ENCODE measurements at places on chromosomes 7 and 10.

DNA sequence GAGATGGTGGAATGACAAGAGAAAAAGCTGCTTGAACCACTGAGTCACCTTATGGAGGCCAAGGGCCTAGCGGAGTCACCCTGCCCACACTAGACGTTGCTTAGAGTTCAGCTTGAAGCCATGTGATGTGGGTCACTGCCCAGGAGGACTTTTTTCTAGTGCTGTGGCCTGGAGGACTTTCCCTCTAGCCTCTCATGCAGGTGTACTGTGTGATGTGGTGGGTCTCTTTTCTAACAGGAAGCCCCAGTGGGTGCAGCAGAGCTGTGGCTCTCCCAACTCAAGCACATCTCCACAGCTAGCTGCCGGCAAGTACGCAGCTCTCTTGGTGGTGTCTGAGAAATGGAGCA lies 13.6 kb downstream of the POR start:
- DNase-seq = peak; percentile 7

DNA sequence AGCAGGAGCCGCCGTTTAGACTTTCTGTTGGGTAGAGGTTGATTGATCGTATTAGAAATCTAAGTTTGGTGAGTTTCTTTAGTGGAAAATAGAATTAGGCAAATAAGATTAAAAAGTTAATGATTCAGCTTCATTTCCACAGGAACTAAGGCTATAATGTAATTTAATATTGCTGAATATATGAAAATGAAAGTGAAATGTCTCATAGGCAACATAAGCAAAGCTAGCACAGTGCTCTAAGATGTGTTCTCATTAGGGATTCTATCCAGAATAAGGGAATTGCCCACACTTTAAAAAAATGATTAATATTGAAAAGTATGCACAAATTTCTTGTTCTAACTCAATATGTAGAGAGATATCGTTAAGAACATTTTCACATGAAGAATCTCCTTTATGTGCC lies 47.0 kb downstream of the SRI start:
- no peak for DNase-seq

DNA sequence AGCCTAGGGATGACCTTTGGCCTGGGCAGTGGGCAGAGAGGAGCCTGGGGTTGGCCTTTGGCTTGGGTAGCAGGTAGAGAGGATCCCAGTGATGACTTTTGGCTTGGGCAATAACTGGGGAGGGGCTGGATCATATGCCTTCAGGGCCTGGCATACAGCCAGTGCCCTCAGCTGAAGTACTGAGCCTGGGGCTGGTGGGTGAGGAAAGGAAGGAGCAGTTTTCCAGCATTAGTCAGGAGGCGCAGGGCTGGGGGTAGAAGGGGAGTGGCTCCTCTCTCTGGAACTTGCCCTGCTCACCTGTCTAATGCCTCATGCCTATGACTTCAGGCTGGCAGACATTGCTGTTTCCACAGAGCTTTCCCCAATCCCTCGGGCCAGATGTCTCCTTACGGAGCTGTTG lies 15.2 kb upstream of the COMTD1 start:
- no peak for DNase-seq

DNA sequence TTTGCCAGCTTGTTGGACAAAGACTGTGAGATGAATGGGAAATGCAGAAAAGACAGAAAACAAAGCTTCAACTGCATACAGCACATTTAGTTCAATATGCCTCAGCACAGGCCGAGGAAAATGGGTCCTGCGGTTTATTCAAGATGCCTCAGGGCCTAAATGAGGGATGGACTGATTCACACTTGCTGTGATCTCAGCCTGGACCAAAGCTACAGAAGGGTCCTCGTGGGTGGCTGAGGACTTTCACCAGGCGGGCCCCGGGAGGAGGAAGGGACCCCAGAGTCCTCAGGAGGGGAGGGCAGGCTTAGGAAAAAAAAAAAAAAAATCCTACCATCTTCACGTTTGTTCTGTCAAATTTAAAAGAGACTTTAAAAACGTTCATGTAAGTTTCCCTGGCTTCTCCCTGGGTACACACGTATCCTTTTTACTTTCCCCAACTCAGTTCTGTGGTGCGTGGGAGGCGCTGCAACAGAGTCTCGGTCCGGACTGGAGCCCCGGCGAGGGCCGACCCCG lies 624 bp upstream of the ZNF783 start:
- peak; percentile 31 for DNase-seq

GRCh38 chr10:27736396-27736795 lies 9.2 kb downstream of the MKX start:
- no peak for DNase-seq

DNA sequence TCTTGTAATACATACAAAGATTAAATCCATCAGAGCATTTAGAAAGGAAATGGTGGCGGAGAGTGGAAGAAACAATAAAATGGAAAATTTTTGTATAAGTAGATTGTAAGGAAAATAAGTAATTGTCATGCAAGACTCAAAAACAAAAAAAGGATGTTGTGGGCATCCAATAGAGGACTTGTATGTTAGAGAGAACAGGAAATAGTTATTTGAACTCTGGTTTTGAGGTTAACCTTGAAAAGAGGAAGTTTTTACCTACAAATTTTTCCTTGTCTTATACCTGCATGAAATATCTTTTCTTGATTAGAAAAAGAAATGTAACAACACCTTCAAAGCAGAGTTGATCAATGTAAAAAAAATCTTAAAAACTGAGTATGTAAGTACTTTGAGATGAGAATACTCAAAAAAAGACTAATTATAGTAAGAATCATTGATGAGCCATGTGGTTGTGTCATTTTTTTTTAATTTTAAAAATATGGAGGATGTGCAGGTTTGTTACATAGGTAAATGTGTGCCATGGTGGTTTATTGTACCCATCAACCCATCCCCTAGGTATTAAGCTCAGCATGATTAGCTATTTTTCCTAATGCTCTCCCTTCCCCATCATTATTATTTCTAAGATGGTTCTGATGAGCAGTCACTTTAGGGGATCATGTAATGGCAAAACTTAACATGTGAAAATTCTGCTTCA lies 11.9 kb downstream of the TMEM106B start:
- no peak for DNase-seq

GRCh38 chr10:59098387-59098786 lies 78.1 kb upstream of the PHYHIPL start:
- no peak for DNase-seq

DNA sequence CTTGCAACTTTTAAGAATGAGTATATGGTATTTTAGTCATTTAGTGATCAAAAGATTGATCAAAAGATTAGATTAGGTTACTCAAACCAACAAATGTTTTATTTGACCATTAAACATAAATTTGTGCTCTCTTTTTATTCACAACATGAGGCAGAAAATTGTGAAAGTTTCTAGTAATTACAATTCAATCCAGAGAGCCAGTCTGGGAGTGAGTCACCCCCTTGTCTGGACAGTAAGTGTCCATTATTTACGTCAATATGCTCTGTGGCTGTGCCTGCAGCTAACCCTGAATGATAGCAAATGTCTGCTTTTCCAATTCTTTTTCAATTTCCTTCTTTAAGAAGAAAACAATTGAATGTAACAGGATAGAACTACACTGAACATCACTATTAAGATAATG lies 27.9 kb downstream of the GNG11 start:
- no peak for DNase-seq

DNA sequence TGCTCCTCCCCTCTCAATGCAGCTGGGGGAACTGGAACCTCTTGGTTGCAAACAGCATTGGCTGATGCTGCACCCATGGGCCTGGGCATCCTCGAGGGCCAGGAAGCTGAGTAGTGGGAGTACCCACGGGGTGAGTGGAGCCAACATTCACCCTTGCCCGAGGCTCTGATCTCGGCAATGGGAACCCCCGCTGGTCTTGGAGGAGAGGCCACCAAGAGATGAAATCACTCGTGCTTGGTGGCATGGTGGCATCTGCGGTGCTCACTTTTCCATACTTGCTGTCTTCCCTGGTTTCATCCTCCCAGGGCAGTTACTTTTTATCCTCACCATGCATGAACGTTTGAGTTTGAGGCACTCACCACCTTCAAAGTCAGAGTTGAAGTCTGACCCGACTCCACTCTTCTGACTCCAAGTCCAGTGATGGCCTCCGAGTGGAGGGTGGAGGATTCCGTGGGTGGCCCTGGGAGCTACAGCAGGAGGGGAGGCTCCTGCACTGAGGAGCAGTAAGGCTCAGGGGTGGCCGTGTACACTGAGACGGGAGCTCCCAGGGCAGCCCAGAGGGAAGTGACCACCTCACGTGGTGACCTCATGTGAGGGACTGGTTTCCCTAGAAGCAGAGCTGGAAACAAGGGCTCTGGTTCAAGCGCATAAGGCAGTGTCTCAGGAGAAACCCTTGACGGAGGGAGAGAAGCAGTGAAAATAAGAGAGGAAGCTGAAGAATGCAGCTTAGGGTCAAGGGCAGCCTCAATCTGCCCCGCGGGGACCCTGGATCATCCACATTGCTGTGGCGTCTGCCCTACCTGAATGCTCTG lies 349.1 kb downstream of the TCERG1L start:
- DNase-seq = no peak

- no peak for DNase-seq
These were observed 629.7 kb upstream of the GALNT17 start for GRCh38 chr7:70502117-70502863.

- no peak for DNase-seq
These were observed 33.6 kb upstream of the NPFFR1 start for GRCh38 chr10:70317272-70317942.

GRCh38 chr10:62333988-62334682 lies 40.0 kb upstream of the ZNF365 start:
- no peak for DNase-seq

DNA sequence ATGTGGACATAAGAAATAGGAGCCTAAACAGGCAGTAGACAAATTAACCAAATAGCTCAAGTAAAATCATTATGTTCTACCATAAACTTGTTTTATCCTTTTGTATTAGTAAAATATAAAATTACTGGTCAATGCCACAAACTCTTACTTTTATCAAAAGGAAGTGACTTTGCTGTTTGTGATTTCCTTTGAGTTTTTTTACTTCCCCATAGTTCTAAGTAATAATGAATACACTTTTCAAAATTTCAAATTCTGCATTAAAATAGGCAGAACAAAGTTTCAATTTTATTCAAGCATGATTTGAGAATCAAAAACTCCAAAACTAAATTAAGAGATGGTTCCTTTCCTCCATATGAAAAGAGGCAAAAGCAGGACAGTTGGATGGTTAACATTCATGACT lies 139.7 kb upstream of the ABCB5 start:
- no peak for DNase-seq

- DNase-seq = no peak
These were observed 12.2 kb upstream of the LGI1 start for GRCh38 chr10:93745408-93746065.

GRCh38 chr10:129552119-129552518 lies 85.1 kb downstream of the MGMT start:
- no peak for DNase-seq

DNA sequence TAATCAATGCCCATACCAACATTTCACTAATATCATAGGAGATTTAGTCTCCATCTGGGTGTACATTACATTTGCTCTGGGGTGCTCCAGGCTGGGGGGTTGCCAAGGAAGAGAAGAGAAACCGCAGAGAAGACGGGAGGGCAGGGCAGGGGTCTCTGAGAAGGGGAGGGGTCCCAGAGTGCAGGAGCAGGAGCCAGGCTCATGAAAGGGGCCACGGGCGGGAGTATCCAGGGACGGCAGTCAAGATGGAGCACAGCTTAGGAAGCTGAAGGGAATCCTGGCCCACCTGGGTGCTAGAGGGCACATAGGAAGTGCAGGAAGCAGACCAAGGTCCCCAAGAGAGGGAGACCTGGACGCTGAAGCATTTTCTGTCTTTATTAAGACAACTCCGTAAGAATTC lies 2.2 kb downstream of the LEP start:
- no peak for DNase-seq

- no peak for DNase-seq
These were observed 379.9 kb downstream of the SH2D4B start for GRCh38 chr10:80917636-80918035.

Measured in activated naive CD4-positive, alpha-beta T cell treated with Interleukin-2 at 50 U/mL for 16 hours (primary cell).